ENCODE measurements at places on chromosomes 16 and 17.

DNA sequence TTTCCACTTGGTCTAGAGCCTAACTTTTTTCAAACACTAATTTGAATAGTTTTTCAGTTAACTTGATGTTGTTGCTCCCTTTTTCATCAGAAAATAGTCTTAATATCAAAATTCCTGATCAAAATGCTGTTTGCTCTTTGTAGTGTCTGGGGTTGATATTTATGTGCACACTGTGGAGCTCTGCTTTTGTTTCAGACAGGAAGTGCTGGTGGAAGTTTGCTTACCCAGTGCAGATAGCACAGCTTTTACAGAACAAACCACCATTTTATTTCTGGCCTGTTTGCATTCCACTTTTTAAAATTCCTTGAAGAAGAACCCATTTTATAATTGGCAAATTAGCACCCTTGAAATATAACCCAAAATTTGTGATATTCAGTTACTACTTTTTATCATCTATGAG, 125.4 kb downstream of the MRTFB start:
- no peak for DNase-seq

DNA sequence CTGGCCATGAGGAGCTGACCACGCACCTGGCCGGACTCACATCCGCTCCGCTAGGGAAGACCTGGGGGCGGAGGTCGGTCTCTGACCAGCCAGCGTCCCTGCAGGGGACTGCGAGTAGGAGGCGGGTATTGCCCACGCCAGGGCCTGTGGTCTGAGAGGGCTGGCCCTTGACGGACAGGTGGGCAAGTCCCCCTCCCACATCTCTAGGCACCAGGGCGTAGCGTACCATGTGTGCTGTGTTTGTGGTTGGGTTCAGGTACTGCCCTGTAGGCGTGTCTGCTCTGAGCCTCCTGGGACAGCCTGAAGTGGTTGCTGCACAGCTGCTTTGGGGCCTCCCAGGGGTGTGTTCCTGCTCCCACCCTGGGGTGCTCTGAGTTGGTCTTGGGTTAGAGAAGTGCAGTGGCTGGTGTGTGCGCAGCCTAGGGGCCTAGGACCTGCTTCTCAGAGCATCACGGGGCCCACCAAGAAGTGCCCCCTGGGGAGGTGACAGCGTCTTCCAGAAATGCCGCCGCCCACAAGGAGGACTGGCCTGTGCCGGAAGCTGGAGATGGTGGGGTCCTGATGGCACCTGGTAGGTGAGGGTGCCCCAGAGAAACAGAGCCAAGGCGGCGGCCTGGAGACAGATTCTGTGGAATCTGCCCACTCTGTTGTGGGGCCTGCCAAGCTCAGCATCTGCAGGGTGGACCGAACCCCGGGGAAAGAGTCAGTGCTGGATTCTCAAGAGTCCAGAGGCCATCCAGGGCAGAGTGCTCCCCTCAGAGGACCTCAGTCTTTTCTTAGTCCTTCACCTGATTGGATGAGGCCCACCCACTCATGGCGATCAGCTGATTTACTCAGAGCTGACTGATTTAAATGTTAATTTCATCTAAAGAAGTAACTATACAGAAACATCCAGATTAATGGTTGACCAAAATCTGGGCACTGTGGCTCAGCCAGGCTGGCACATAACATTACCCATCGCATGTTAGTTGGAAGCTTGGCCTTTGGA, 48.3 kb downstream of the WDR45B start:
- no peak for DNase-seq

DNA sequence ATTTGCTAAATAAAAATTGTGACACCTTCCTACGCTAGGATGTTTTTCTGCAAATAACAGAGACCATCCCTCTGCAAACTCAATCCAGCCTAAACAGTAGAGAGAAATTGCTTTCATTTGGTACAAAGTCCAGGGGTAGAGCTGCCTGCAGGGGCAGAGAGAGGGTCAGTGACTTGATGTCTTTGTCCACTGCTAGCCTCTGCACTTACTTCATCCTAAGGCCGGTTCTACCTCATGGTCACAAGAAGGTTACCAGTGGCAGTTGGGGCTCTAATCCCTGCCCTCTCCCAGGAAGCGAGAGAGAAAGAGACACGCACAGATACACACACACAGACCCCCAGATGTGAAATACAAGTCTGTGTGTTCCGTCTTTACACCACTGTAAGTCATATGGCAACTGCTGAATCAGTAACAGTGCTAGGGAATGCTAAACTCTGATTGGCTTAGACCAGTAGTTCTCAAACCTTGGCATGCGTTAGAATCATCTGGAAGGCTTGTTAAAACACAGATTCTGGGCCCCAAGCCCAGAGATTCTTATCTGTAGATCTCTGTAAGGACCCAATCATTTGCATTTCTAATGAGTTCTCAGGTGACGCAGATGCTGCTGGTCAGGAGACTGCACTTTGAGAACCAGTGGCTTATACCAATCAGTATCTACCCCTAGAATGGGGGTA, 13.1 kb upstream of the LPCAT2 start:
- DNase-seq: no peak

DNA sequence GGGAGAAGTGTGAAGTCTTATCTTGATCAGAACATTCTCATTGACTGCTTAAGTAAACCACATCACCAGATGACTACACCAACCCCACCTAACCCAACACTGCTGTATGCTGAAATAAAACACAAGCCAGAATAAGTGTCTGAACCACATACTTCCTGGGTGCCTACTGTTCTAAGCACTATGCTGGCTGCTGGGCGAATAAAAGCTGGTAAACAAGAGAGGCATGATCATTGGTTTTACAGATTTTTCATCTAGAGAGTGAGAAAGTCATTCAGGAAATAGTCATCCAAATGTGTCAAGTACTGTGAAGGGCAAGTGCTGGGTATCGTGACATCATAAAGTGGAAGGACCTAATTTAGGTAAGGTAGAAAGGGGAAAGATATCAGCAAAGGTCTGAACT, 199.0 kb upstream of the SOX9 start:
- no peak for DNase-seq

GRCh38 chr16:29995911-29996765, at the start of gene INO80E:
TSS of gene INO80E (plus strand) at chr16:29996241. CDS start at chr16:29996311, 70 bp downstream.
- DNase-seq: peak; percentile 99

GRCh38 chr17:48483471-48484131, 47.2 kb downstream of the HOXB1 start:
- no peak for DNase-seq
